ENCODE measurements at places on chromosomes 6 and 20.

GRCh38 chr6:111243095-111243494 lies 155.8 kb downstream of the SLC16A10 start:
- DNase-seq, result no peak

- DNase-seq, result no peak
These were observed 24.5 kb downstream of the CHMP4B start for GRCh38 chr20:33835615-33836172.

- no peak for DNase-seq
These were observed 38.7 kb downstream of the RGS17 start for GRCh38 chr6:153092082-153093013.

GRCh38 chr6:12148841-12149240 lies 136.7 kb downstream of the HIVEP1 start:
- no peak for DNase-seq

DNA sequence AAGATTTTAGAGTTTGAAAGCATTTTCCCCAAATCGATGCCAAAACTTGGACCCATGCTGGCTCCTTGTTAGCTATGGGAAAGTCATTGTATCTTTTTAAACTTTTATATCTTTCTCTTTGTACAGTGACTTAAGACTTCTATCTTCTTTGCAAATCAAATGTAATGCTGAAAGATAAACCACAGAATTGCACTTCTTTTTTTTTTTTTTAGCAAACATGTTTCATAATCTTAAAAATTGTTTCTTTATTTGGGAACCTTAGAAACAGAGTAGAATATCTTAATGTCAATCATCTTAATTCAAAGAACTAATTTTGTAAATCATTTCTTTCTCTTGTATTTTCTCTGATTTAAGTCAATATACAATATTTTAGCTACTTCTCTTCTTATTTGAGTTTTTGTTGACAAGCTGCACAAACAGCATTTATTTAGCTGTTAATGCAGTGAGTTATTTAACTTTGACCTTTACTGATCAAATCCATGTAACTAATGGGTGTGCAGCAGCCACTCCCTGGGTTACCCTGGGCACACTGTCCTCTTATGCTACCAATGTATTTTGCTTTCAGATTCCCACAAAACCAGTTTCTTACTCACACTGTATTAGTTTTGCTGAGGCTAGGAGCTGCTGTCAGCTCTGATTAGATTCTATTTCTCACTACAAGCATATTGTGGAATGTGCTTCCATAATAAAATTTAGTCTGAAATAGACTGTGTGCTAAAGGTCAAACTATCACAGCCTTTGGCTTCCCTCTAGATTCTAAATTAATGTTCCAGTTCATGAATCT lies 279.6 kb downstream of the ADGB start:
- no peak for DNase-seq

DNA sequence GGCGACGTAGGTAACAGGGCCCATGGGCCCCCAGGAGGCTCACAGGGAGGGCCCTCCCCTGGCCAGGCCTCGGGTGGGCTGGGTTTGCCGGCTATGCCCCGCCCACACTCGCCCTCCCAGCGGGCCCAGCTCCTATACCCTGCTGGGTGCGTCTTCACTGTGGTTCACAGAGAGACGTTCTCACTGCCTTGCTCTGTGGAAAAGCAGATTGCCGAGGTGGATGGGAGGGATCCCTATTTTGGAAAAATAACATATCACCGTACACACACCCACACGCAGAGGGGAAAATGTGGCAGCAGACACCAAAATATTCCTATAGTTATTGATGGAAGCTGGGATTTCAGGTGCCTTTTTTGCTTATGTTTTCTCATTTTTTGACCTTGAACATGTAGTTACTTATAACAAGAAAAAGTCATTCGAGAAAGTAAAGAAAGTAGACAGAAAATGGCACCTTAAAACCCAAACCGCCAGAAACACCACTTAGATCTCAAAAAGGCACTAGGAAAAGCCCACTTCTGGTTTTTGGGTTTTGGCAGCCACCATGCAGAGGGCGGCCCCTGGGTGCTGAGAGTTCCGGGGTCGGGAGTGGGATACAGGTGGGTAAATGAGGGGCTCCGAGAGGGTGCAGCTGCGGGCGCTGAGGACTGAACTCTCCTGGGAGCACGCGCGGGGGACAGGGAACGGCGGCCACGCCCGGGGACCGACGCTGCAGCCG lies 49.4 kb downstream of the TMEM242 start:
- DNase-seq, result no peak

- DNase-seq, result no peak
These were observed at the start of gene ECT2L for GRCh38 chr6:138795809-138796603. Gene ECT2L (plus strand): TSS chr6:138796087. CDS start chr6:138813275, 17,188 bp downstream.

DNA sequence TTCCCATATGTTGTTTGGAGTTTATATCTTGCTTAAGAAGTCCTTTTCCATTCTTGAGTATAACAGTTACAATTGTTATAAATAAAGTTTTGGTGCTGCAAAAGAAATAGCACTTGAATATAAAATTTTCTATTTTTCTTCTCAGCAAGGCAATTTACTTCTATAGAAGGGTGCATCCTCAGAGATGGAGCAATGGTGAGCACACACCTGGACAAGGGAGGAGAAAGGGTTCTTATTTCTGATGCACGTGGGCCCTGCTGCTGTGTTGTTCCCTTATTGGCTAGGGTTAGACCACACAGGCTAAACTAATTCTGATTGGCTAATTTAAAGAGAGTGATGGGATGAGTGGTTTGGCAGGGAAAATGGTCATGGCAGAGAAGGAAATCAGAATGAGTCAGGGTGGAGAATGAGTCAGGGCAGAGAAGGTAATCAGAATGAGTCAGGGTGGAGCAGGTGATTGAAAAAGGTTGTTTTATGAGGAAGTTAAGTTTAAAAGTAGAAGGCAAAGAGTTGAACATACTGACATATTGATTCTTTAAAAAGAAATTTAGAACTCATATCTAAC lies 38.0 kb downstream of the CST8 start:
- DNase-seq, result no peak

DNA sequence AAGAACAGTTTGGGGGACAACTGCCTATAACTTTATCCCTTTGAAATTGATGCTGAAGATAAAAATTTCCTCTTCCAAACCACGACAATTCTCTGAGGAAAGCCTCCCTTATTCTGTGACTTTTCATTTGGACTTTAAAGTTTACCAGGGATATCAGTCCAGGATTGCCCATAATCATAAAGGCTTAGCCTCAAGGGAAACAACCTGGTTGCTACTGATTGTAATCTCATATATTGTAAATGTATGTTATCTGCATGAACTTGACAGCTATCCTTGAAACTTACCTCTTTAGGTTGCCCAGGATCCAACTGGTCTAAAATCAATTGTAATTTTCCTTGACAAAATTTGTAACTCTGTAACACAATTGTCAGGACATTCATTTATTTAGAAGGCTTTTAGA lies 23.8 kb downstream of the TBC1D32 start:
- DNase-seq, result no peak

GRCh38 chr20:19304389-19304788 lies 91.9 kb downstream of the SLC24A3 start:
- no peak for DNase-seq

DNA sequence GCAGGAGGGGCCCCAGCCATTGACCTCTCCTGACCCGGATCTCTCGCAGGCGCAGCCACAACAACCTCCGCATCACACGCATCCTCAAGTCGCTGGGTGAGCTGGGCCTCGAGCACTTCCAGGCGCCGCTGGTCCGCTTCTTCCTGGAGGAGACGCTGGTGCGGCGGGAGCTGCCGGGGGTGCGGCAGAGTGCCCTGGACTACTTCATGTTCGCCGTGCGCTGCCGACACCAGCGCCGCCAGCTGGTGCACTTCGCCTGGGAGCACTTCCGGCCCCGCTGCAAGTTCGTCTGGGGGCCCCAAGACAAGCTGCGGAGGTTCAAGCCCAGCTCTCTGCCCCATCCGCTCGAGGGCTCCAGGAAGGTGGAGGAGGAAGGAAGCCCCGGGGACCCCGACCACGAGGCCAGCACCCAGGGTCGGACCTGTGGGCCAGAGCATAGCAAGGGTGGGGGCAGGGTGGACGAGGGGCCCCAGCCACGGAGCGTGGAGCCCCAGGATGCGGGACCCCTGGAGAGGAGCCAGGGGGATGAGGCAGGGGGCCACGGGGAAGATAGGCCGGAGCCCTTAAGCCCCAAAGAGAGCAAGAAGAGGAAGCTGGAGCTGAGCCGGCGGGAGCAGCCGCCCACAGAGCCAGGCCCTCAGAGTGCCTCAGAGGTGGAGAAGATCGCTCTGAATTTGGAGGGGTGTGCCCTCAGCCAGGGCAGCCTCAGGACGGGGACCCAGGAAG lies 4.5 kb upstream of the COL9A3 start:
- DNase-seq, result no peak

DNA sequence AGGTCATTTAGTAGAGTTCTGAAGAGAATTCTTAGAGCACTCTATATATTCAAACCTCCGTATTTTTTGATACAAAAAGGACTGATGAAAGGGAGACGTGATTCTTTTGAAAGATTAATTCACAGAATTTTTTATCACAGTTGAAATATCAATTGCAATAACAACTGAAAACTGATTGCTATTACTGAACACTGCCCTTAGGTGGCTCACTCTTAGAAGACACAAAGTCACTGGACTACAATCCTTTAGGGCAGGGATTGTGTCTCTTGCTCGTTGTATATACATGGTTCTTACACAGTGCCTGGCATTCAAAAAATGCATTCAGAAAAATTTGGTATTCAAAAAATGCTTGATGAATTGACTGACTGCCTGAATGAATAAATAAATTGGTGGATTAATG lies 17.1 kb upstream of the CALHM6 start:
- DNase-seq, result no peak

GRCh38 chr20:12053353-12053752 lies 135.7 kb downstream of the BTBD3 start:
- no peak for DNase-seq

DNA sequence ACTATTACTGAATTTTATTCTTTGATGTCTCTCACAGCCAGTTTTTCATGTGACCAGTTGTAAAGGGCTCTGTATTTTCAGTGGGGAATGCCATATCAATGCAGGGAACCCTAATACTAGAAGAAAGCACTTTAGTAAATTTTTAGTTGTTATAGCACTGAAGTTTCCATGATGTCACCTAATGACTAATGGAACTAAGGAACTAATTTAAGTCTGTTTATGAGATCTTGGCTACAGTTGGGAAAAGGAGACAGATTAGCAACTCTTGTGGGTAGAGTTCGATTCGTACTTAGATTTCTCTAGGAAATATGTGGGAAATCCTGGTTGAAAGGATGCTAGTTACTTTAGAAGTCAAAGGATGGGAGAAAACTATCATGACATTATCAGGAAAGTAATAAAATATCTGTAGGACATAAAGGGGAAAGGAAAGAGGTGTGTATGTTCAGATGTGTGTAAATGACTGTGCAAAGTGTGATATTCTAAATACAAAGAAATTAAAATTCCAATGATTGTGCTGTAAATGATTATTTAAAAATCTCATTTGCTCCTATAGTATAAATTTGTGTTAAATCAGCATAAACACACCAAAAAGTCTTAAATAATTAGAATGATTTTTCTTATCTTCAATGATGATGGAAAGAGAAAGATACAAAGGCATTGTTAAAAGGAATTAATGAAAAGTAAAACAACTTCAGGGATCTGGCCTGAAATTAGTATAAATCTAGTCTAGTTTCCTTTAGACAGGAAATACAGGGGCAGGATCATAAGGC lies 103.4 kb downstream of the LRRC1 start:
- DNase-seq, result no peak

DNA sequence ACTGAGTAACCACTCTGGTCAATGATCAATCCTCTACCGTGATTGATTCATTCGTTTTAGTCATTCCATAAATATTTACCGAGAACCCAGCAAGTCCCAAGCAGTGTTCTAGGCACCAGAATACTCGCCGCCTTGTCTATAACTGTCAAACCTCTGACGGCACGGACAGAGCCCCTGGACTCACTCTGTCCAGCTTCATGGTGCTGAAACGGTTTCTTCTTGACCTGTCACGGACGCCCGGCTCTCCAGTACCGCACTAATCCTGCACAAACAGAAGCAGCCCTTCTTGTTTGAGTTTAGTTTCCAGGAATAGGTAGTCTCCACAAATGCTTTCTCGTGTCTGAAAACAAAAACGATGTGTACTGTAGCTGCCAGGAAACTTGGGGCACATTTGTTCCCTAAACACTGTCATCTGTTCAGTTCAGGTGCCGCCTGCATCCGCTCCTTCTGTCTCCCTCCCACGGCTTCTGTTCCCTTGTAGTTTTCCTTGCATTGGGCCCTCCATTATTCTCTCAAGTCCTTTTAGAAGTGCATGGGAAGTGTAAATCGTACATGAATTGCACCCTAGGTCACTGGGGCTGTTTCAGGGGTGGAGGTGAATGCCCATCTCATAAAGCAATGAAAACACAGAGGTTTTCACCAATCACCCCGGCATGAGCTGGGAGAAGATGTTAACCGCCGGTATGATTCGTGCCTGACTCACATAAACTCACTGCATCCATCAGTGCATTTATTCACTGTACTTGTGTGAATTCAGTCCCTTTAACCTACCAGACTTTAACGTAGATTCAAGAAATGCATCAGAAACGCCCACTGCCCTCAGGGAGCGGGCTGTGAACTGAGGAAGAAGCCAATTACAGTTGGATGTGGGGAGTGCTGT lies 209.3 kb upstream of the CDH4 start:
- DNase-seq, result no peak

DNA sequence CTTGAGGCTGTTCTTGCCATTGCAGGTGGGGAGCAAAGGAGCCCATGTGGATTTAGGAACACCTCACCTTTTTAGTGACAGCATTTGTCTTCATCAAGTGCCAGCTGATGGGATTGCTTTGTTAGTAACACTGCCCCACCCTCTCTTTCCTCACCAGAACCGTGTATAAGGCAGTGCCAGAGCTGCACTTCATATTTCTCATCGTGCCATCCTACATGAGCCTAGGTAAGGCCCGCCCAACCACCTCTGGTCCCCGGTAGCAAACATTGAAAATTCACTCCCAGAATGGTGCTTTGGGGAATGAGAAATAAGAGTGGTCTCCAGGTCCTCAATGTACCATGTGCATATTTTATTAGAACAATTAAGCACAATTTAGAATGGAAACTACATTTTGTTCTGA lies 22.7 kb downstream of the CFAP61 start:
- no peak for DNase-seq

GRCh38 chr20:25220810-25221591 lies 25.5 kb downstream of the ENTPD6 start:
- DNase-seq, result no peak

DNA sequence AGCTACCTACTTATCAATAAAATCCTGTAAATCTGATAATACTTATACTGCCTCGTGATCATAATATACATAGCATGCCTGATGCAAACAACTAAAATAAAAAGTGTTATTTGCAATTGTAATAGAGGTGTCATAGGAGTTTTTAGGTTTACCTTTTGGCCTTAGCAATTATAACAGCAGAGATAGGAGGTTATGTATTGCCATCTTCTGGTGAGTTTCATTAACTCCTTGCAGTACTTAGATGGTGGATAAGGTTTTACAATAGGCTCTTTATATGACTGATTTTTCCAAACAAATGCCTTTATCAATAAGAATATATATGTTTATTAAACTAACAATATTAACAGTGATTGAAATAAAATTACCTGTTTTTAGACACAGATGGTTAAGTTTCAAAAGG lies 27.8 kb upstream of the MYCT1 start:
- DNase-seq, result no peak

DNA sequence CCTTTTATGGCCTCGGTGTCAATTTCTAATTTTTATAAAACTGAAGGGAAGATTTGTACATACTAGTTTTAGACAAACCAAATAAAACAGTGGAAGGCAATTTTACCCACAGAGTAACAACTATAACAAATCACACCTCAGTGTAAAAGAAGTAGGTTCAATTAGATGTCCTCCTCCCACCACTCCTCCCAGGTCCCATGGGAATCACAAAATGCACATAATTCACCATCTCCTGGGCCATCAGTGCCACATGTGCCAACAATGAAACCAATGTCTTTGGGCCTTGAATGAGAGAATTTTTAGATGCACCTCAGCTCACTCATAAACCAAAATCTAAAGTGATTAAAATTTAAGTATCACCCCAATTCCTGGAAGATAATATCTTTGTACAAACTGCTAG lies 267.8 kb downstream of the BTBD9 start:
- no peak for DNase-seq

All from vagina (tissue), 2 donors.